ENCODE measurements at places on chromosomes 7 and 10.

GRCh38 chr7:101913851-101914250 lies 96.4 kb downstream of the CUX1 start:
- no peak for DNase-seq

DNA sequence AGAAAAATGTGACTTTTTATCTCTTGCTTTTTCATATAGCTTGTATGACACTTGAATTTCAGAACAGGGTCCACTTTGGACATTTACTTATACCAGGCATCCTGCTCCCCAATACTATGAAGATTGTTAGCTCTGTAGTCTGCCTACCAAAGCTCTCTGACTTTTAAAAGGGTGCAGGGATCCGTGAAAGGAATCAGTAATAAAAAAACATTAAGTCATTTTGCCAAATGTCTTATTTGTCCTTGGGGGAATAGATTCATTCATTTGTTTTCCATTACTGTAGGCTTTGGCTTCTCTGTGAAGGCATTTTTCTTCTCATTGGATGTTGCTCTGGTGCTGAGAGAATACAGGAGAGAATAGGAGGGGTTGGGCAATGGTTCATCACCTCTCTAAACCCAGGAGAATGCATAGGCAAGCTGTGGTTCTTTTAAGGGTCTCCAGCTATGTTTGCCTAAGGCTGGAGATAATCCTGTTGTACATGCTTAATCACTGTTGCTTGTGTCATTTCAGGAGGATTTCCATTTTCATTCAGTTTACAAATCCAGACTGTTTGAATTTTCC lies 103.5 kb downstream of the SRI start:
- no peak for DNase-seq

- no peak for DNase-seq
Measured at GRCh38 chr7:141295367-141295895, 221.6 kb downstream of the TMEM178B start.

- DNase-seq, result no peak
Measured at GRCh38 chr7:46160861-46161260, 239.8 kb upstream of the IGFBP3 start.

DNA sequence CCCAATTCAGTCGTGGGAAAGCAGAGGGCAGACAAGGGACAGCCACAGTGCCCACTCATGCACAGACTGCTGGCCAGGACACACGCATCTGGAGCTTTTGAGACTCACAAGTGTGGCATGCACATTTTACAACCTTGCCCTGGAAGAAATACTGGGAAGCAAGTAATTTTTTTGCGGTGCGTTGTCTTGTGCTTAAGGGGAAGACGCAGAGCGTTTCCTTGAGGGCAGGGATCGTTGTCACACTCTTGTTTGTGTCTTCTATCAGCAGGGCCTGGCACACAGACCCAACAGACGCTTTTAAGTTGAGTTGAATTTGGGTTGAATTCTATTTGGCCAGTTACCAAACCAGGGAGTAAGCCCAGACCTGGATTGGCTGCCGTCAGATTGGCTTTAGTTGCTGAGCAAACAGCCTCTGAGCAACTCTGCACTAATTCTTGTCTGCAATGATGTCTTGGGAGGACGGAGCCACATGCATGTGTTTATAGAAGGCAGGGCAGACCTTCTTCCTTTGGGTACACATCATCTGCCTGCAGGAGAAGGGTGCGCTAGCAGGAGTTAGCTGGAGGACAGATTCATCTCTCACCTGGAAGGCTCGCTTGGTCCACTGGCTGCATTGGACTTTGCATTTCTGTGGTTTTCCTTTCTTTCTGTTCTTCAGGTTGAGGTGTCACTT lies 38.4 kb downstream of the IL2RA start:
- DNase-seq, result no peak

- peak; percentile 30 for DNase-seq
Measured at GRCh38 chr7:45888185-45888992, at the start of gene IGFBP1. Gene IGFBP1, plus strand, starts transcription at chr7:45888488. Its CDS starts 165 bp downstream, at chr7:45888653.

DNA sequence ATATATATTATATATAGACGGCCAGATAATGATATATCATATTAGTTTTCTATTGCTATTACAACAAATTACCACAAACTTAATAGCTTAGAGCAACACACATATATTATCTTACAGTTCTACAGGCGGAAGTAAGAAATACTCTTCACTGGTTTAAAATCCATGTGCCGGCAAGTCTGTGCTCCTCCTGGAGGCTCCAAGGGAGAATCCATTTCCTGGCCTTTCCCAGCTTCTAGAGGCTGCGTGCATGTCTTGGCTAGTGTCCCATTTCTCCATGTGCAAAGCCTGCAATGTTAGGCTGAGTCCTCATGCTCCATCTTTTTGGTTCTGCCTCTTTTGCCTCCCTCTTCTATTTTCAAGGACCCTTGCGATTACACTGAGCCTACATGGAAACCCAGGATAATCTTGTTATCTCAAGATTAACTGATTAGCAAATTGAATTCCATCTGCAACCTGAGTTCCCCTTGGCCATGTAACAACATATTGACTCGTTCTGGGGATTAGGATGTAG lies 23.9 kb upstream of the PNLIPRP3 start:
- DNase-seq, result peak; percentile 3

GRCh38 chr10:10431422-10432066 lies 586.1 kb upstream of the CELF2 start:
- no peak for DNase-seq

DNA sequence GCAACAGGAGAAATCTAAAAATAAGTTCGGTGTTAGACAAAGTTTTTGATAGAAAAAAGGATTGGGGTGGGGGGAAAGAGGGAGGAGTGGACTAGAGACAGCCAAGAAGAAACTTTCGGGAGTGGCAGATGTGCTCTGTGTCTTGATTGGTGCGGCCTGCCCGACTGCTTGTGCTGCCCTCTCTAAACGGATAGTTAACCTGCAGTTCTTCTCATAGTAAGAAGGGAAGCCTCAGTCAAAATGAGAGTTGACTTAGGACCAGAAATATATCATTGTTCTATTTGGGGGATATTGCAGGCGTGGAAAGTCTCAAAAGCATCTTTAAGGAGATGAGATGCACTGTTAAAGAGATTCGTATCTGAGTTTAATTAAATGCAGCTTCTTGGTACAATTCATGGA lies 39.3 kb downstream of the UBE3C start:
- DNase-seq, result no peak

GRCh38 chr10:1376384-1376945 lies 320.3 kb downstream of the WDR37 start:
- DNase-seq, result no peak

DNA sequence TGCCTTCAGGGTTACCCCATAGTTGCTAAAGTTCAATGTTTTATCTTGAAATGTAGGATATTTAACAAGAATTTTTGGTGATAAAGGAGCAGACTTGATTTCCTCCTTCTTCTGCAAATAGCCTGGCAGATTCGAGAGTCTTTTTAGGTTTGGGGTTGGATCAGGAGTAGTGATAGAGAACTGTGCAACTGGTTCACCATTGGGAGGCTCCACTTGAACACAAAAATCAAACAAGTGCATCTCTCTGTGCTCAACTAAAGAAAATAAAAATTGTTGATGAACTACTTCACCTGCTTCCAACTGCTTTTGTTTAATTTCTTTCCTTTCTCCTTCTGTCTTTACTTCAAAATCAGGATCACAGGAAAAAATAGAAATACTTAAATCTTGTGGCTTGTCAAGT lies 58.5 kb downstream of the MACC1 start:
- DNase-seq, result no peak

GRCh38 chr10:72353028-72353964 lies 1.4 kb downstream of the DNAJB12 start:
- DNase-seq, result peak; percentile 46

DNA sequence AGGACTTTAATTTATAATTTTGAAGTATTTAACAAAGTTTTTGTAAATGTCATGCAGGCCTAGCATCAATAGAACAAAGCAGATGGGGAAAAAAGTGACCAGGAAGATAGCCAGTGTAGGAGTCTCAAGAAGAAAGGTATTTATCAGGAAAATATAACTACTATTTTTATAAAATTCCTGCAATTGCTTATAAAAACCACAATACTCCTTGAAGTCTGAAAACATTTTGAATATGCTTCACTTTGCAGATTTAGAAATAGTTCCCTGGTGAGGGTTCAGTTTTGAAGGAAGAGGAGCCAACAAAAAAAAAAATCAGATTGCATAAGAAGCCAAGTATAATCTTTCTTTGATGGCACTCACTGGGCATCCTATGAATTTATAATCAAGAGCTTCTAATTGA lies 34.1 kb downstream of the MTERF1 start:
- DNase-seq, result no peak

DNA sequence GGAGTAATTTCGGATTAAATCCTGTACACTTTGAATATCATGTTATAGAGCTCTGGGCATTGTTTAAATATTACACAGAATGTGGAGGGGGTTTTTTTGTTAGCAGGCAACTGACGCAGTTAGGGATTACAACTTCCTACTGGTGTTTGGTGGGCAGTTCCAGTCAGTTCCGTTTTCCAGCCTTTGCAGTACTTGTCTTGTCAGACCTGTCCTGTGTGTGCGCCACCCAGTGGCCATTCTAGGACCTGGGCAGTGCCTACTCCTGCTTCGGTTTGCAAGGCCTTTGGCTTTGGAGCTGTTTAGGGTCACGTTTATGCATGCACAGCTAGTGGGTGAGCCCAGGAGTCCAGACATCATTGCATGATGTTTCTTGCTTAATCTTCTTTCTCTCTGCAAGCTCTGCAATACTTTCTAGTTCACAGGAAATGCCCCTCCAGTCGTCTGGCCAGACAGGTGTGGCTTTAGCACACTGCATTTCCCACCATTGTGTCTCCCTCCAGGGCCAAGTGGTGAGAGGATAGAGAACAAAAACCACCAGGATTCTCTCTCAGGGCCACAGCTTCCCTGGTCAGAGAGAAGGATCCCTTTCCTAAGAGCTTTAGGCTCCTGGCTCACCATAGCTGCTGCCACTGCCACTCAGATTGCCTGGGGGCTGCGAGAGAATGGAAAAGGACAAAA lies 96.5 kb upstream of the TARP start:
- DNase-seq, result peak; percentile 93

- no peak for DNase-seq
Measured at GRCh38 chr10:44116474-44116873, 268.4 kb downstream of the CXCL12 start.

DNA sequence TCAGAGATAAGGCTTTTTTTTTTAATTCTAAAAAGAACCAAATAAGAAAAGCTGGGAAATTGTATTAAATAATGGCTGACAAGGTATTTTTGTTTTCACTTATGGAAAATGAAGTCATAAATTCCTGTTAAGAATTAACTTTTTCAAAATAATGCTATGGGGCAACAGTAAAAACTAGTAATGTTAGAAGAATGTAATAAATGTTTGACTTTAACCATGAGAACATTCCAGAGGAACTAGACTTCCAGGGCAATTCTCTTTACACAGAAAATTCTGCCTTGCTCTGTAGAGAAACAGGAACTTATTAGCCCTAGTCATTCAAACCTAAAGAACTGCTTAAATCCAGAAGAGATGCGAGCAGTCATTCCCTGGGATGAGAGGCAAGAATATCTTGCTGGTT lies 571.1 kb downstream of the IPMK start:
- no peak for DNase-seq

- no peak for DNase-seq
Measured at GRCh38 chr7:149568218-149568617, 70.6 kb upstream of the ZNF746 start.

- no peak for DNase-seq
Measured at GRCh38 chr10:111758593-111758992, 425.0 kb downstream of the GPAM start.

GRCh38 chr7:50304911-50305582 lies 531 bp downstream of the IKZF1 start:
- no peak for DNase-seq

- no peak for DNase-seq
Measured at GRCh38 chr7:111987115-111987826, 218.9 kb downstream of the DOCK4 start.

GRCh38 chr7:93043385-93043985 lies 74.3 kb downstream of the SAMD9 start:
- DNase-seq, result no peak

- peak; percentile 59 for DNase-seq
Measured at GRCh38 chr10:88114368-88114767, 250.9 kb downstream of the PTEN start.

DNA sequence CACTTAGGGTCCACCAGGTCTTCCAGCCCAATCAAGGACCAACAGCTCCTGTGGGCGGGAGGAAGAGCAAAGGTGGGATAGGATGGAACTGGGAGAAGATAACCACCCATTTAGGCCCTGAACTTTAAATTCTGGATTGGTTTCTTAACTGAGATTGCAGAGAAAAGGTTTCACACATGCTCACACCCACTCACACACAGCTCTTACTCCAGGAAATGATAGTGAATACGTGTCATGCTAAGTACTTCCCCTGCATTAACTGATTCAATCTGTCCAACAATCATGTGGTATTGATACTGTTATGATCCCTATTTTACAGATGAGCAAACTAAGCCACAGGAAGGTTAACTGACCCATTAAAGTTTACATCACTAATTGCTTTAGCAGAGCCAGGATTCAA lies 4.6 kb upstream of the CYP3A4 start:
- DNase-seq, result no peak

- DNase-seq, result no peak
Measured at GRCh38 chr7:100124301-100125230, 2.2 kb upstream of the MBLAC1 start.

- no peak for DNase-seq
Measured at GRCh38 chr10:131997366-131998049, 15.8 kb upstream of the BNIP3 start.

DNA sequence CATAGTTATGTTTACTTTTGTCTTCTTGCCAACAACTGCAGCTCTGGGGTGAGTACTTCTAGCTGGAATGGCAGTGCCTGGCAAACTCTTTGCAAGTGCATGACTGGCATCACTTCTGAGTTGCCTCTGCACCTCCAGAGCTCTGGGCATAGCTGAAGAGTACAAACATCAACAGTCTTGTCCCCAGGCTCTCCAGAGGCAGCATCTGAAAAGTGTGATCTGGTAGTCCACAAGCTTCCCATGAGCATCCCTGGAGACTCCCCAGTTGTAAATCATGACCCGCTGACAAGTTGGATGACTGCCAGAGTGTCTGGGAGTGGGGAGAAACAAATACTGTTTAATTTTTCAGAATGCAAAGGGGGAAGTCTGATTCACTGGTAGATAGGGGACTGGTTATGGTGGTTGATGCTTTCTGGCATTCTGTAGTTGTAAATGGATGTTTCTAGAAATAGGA lies 138.9 kb upstream of the CDK13 start:
- DNase-seq, result peak; percentile 89

DNA sequence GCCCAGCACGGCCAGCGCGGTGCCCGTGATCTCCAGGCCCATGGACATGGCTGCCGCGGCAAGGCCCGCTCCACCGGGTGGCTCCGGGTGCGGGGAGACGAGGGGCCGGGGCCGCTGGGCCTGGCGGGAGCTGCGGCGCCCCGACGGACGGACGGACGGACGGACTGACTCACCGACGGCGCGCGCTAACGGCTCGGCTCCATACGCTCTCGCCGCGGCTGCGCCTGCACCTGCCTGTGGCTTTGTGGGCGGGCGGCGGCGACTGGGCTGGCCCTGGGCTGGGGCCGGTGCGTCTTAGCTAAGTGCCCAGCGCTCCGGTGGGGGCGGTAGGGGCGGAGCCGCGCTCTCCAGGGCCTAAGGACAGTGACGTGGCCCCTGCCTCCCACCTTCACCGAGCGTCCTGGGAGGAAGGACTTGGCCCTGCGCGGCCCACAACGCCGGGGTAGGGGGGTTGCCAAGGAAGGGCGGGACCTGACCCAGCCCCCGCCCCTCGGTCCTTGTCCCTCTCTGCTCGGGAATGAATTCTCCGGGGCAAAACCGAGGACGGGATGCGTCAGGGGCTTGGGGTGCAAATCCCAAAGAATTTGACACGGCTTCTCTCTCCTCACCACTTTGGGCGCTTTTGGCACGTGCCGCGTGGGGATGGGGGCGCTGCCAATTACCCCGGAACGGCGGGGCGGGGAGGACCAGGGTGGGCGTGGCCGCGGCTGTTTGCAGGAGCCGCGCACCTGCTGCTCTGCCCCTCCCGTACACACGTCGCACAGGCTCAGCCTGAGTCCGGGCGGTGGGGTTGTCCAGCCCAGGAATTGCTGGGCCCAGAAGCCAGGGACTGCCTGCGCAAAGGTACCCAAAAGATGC lies at the start of gene CLDN3:
Gene CLDN3, minus strand, starts transcription at position 269 of the 858 bp plus-strand sequence. Its CDS starts 221 bp downstream, at position 48.
- DNase-seq, result peak; percentile 23

All from BE2C (cell line).